Neural progenitor cell (in vitro differentiated cells): ENCODE measurements at places on chromosomes 6 and 20. TPM values are rescaled to one million over a fixed set of nuclear protein-coding genes. Genes with fewer than 3 reads are reported as not detected.

DNA sequence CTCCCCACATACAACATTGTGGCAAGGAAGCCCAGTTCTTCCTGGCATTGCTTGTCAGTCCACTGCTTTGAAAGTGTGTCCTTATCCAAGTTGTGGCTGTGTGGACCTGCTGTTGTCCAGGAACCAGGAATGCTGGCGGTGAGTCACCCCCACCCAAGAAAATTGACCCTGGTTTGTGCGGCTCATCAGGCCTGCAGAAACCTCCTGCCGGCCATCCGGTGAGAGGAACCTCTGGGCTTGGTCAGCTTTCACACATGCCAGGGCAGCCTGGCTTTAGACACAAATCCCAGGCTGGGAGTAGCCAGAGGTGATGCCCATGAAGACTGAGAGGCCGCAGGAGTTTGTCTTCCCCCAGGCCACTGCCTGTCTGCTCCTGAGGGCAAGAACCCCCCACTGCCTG lies 223.6 kb downstream of the TTLL2 start:
- no peak for DNase-seq

DNA sequence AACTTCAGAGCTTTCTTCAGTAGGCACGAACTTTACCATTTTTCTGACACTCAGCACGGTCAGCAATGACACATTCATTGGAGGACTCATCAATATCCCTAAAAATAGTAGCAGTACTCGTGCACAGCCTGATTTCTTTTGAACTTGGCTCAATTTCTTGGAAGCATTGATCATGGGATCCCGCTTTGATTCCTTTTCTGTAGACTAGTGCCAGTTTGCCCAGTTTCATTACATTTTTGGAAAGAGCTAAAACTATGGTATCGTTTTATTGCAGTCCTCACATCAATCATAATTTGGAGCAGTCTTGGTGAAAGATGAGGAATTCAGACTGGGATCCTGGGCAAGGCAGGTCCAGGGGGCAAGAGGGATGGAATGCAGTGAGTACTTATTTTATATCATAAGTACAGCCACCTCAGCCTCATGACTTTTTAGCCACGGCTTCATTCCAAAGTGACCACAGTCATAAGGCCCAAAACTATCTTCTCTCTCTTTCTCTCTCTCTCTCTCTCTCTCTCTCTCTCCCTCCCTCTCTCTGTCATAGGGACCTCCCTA lies 170.9 kb upstream of the AKAP12 start:
- no peak for DNase-seq

DNA sequence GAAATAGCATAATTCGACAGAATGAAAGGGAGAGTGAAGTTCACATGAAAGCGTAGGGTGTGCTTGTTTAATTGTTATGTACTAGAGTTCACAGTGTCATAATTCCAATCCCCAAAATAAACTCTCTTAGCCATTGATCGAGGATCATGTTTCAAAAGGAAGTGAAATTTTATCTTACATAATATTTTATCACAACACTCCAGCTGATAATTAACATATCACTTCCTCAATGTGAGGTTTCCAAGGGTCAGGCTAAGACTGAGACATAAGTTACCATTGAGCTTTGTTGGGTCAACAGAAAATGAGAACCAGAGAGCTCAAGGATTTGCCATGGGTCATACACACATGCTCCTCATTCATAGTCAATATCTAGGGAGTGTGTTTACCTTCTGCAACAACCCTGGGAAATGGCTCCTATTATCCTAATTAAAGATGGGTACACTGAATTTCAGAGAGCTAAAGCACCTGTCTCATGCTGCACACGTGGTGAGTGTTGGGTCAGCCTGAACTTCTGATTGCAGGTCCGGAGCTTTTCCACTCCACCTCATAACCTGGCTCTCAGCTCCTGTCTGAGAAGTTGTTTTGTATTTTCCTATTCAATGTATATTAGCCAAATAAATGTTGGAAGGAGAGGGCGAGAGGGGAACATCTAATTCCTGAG lies 3.0 kb downstream of the GSTA2 start:
- DNase-seq, result no peak

Gene GTPBP2
- total RNA-seq, result 45.5 and 77.1 TPM in 2 replicates

DNA sequence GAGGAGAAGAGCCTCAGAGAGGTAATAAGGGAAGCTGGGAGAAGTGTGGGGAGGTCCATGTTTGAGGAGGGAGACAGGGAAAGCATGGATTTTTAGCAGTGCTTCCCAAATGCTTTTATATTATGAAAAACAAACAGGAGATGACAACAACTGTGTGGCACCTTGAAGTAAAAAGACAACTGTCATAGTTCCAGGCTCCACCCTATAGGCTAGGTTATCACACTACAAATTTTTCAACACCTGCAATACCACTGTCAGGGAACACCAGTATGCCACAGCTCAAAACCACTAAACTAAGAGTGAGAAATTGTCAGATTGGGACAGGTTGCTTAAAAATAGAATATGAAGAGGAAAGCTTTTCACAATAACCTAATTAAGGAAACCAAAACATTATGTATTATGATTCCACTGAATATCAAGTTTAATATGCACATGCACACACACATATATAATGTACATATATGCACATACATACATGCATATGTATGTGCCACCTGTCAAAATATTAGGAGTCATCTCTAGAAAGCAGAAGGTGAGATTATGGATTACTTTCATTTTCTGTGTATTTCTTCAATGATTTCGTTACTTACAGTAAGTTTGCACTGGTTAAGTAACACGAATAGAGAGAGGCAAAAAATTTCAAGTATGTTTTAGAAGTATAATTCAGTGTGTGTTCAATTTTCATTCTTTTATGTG lies 261.2 kb downstream of the PTPRK start:
- no peak for DNase-seq

Gene L3MBTL1
- total RNA-seq, result 27.6 and 51.4 TPM in 2 replicates

DNA sequence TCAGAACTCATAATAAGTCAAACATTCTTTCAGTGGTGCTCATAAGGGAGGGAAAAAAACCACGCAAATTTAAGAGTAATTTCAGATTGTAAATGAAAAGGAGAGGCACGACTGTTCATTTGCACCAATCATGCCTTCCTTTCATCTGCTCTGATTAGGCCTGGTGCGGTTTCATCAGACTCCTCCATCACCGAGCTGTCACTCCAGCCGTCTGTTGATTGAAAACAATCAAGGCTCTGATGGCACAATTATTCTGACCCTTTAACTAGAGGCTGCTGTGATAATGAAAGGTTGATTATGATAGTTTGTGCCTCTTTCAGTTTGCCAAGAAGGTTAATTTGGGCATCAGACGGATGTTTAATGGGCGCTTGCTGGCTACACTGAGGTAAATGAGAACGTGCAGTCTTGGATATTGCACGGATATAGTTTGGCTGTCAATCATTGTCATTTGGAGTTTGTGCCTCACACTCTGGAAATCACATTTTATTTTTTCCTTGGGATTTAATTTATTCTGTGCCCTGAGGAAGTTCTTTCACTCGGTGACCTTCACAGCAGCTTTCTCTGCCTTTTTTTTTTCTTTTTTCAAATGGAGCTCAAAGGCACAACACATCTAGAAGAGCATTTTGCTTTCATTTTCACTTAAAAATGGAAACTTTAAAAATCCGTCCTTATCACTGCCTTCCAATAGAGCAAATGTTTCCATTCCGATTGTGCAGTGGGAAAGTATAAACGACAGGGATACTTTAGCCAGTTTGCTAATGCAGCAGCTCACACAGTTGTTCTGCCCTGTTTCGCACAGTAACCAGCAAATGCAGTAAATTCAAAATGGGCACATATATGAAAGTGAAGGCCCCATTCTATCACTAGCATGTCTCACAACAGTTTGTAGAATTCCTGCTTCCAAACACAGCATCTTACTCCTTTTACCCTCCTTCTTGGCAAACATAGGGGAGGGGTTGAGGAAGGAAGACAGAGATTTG lies 172.8 kb downstream of the KLHL32 start:
- no peak for DNase-seq

DNA sequence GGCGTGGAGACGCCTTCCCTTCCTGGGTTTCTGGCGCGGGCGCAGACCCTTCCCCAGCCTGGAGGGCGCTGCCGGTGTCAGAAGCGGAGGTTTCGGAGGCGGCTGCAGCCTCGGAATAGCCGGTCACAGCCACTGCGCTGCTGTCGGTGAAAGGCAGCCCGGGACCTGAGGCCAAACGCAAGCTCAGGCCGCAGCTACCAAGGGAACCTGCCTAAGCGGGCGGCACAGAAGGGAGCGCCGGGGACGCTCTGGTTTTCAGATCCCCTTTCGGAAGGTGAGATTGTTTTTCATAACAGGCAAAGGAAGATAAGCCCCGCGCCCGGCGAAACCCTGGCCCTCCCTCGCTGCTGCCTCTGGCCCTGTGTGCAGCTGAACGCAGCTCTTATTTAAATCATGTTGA lies 116.5 kb downstream of the FAM120B start:
- DNase-seq, result peak; percentile 58

Gene LY6G6D
- 0.90 TPM in 1 of 2 replicates, not detected in the other for total RNA-seq

- DNase-seq, result no peak
Measured at GRCh38 chr6:74434171-74434570, 738.2 kb downstream of the CD109 start.

Gene IRF4
- 0.11 and 0.53 TPM in 2 replicates for total RNA-seq

DNA sequence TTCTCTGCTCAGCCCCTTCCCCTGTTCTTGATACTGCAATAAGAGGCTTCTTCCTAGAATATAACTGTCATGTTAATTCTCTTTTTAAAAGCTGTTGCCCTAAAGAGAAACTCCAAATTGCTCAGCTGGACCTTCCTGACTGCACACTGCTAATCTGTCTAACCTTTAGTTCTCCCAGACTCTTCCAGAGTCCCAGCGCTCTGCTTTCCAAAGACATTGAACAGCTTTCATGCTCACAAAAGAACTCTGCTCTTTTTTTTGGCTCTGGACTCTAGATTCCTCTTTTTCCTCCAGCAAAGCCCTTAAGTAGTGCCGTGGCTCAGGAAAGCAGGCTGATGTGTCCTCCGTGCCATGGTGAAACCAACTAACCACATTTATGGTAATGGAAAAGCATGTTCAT lies 356.6 kb upstream of the RSPO3 start:
- DNase-seq, result peak; percentile 51

GRCh38 chr6:167528239-167528638 lies 203.4 kb downstream of the TTLL2 start:
- no peak for DNase-seq

Gene RUNX2
- total RNA-seq, result 0.09 and 0.19 TPM in 2 replicates

Gene HLA-DOB
- total RNA-seq, result 2.6 TPM in 1 of 2 replicates, not detected in the other

GRCh38 chr6:153591159-153591558 lies 447.9 kb upstream of the OPRM1 start:
- no peak for DNase-seq

DNA sequence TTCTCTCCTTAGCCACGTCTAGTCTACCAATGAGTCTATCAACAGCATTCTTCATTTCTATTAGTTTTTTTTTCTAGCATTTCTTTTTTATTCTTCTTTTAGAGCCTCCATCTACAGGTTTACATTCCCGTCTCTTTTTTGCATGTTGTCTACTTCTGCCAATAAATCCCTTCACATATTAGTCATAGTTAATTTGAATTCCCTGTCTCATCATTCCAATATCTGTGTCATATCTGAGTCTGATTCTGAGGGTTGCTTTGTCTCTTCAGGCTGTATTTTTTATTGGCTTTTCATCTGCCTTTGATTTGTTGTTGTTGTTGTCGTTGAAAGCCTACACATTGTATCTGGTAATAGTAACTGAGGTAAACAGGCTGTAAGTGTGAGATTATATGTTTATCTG lies 104.6 kb downstream of the HMGCLL1 start:
- DNase-seq, result no peak

GRCh38 chr6:34813028-34813713 lies 21.3 kb downstream of the BLTP3A start:
- no peak for DNase-seq

DNA sequence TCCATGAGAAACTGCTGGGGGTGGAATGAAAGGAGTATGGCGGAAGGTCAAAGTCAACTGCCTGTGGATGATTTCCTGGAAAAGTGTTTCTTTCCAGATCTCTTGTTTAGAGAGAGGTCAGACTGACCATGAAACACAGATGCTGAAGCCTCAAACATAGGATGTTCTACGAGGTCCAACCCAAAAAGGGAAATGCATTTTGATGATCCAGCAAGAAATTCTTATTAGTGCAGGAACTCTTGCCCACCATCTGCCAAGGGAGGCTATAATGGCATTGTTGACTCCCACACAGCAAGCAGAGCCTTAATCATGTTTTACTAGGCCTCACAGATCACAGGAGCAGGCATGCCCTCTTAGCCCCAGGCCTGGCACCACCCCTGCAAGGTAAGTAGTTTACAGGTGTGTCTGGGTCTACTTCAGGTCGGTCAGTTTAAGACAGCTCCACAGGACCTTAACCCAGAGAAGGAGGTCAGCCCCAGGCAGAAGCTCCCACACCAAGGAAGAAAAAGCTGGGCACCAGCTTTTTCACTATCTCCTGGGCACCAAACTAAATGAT lies 67.6 kb upstream of the CNKSR3 start:
- no peak for DNase-seq

GRCh38 chr6:52108128-52108527 lies 20.7 kb upstream of the PKHD1 start:
- no peak for DNase-seq

Gene MROH8
- total RNA-seq, result 2.2 and 3.5 TPM in 2 replicates

DNA sequence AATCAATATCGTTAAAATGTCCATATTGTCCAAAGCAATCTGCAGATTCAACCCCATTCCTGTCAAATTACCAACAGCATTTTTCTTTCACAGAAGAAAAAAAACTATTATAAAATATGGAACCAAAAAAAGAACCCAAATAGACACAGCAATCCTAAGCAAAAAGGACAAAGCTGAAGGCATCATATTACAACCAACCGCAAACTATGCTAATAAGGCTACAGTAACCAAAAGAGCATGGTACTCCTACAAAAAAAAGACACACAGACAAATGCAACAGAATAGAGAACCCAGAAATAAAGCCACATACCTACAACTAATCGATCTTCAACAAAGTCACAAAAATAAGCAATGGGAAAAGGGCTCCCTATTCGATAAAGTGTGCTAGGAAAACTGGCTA lies 49.2 kb downstream of the RNGTT start:
- no peak for DNase-seq

Gene ZNF391
- 9.6 and 16.5 TPM in 2 replicates for total RNA-seq

DNA sequence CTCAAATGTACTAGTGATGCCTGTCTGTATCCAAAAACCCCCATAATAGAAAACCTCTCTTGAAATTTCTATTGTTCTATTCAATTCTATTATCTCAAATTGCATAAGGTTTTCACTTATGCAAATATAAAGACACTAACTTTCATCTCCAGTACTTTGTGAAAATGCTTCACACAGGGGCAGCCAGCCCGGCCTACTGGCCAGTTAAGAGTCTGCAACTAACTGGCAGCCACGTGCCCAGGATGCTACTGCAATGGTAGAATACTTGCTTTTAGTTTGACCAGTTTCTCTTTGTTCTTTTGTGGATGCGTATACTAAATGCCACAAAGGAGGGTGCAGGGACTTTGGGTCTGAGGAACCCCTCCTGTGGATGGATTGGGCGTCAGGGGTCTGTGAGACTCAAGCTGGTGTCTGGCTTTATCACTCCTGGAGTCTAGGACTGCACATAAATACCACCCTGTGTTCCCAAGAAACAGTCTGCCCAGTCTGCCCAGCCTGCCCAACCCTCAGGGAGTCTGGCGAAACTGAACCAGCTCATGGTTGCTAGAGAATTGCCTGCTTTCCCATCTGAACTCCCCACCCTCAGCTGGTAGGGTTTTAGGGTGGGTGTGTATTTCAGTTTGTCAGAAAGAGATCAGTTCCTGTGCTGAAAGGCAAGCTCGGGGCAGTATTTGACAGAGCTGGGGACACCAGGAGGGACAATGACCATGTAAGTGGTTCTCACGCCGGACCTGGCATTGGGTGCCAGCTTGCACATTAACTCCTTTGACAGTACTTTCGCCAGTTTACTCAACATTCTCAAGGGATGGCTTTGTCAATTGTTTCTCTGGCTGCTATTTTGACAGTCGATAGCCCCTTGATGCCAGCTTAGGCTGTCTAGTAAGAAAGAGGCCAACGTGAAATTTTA lies 558.2 kb upstream of the JAG1 start:
- no peak for DNase-seq

- DNase-seq, result peak; percentile 88
Measured at GRCh38 chr20:49979030-49979832, 3.5 kb upstream of the SNAI1 start.
